ENCODE measurements at places on chromosomes 7 and 10. TPM values are rescaled to one million over a fixed set of nuclear protein-coding genes. Genes with fewer than 3 reads are reported as not detected.

DNA sequence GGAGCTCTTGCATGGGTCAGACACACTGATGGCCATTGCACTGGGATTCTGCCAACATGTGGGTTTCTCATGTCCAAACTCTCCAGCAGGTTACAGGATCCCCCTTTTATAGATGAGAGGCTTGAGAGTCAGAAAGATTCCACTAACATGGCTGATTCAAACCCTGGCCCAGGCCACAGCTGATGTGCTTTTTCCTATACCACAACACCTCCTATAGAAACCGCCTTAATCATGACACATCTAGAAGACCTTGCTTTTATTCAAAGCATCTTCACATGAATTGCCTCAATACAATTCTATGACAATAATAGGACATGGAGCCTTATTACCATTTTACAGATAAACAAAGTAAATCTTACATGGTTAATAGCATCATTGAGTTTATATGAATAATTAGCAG is 188.6 kb downstream of the DPY19L1 start:
- no peak for DNase-seq

Gene FEZF1
- total RNA-seq: not detected

- DNase-seq: no peak
Observed at GRCh38 chr10:121063744-121064143, 212.6 kb downstream of the WDR11 start.

GRCh38 chr7:134031835-134032617 is 95.1 kb upstream of the LRGUK start:
- DNase-seq: peak; percentile 26

DNA sequence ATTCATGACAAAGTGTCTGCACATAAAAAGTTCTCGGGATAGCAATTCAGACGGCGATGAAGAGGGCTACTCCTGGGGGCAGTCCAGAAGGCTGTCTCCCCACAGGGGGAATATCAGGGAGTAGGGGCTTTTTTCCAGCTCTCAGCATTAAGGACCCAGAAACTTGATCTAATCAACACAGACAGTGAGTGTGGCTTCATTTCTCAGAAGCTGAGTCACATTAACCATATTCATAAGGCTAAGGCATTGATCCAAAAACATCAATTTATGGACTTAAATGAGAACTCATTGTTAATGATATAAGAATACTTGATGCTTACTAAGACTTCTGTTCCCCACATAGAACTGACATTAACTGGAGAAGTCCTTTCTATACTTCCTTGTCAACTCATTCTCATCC is 87.5 kb upstream of the AOAH start:
- no peak for DNase-seq

DNA sequence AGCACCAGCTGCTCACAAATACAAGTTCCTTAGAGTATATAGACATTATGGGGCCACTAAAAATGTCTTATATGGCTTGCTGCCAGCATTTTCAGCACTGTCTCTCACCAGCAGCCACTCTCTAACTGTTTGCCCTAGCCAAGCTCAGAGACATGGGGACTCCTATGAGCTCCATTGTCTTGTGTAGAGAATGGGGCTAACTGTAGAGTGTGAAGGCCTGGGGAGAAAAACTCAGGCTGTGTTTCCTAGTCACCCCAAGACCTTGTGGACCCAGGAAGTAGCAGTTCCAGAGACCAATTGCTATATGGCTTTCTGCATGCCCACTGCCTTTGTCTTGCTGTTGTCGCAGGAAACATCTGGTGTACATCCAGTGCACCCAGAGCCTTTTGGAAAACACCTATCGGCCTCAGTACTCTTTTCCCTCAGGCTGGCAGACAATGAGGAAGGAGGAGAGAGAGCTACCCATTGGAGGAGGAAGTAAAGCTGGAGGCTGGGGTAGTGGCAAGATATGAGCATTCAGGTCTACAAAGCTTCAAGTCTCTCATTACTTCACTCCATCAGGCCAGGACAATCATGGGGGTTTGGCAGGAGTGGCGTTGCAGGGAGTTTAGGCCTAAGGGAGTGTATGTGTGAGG is 28.4 kb downstream of the ENTPD1 start:
- no peak for DNase-seq

DNA sequence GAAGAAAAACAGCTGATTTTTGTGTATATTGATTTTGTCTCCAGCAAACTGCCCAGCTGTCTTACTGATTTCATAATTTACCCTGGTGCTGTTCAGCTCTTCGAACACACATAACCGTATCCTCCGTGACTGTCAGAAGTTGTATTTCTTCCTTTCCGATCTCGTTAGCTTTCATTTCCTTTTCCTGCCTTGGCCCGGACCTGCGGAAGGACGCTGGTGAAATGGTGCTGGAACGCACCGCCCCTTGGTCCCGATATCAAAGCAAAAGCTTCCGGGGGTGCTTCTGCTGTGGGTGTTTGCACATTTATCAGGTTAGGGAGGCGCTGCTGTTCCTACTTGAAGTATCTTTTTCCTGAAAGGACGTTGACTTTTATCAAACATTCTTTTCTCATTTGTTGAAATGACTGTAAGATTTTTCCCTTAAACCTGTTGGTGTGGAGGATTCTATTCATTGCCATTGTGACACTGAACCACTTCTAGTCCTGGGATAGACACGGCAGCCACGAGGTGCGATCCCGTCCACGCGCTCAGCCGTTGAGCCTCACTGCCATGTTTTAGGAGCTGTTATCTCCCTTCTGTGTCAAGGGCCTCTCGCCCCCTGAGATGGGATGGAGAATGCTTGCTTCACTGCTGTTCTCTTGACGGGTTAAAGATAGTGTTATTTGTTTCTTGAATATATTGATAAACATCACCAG is 72.6 kb downstream of the FOXL3 start:
- no peak for DNase-seq

DNA sequence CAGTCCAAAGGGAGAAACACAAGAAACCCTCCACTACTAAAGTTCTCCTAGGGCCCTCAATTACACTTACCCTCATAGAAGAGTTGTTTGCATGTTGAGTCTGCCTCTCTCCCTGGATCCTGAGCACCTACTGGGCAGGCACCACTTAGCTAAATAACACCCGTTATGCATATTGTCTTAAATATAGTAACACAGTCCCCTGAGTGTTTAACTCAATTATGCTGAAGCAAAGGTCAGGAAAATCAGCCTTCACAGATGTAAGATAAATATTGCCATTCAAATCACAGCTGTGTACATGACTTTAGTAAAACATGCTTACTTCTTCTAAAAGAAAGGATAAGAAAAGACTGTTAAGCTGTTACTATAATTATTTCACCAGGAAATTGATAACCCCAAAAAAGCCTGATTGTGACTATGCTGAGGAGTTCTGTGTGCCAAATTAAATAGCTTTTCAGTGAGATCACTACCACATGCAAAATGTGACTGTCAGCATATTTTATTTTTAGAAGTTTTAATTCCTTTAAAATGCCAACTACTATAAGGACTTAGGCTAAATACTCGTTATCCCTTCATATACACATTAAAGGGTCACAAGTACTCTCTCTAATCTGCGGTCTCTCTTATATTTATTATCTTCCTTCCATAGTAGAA is 733.9 kb upstream of the PHF14 start:
- DNase-seq: no peak

Gene NKX2-3
- total RNA-seq: not detected
